ENCODE measurements at places on chromosomes 6 and 20.

GRCh38 chr6:16503970-16504415 is 257.3 kb downstream of the ATXN1 start:
- no peak for DNase-seq

DNA sequence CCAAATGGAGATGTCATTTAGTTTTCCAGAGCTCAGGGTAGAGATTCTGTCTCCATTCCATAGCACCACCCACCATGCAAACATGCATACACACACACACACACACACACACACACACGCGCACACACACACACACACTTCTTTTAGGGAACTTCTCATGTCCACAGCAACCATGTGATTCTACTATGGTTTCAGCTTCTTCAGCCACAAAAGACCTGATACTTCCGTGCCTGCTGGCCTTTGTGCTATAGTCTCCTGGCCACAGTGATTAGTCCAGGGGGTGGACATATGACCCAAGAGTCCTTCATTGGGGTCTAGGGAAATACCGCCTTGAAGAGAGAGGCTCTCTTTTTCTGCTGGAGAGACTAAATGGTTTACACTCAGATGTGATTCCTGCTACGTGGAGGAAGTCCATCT is 53.5 kb downstream of the CARMIL1 start:
- no peak for DNase-seq

- no peak for DNase-seq
Measured at GRCh38 chr6:118875672-118876071, 18.3 kb upstream of the ASF1A start.

DNA sequence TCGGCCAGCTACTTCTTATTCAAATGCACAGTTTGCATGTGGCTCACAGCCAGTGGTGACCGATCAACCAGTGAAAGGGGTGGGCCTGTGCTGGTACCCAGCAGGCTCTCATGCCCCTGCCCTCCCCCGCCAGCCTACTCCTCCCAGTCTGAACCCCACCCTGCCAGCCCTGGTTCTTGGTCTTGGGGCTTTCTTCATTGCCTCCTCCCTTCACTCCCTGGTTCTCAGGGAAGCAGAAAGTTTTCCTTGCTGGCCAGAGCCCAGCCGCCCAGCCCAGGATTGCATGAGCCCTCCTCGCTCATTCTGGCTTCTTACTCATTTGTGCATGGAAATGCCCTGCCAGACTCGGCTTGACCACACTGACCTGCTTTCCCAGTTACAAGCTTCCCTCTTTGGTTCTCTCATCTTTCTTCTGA is 40.8 kb downstream of the KCNK17 start:
- no peak for DNase-seq

GRCh38 chr6:168498161-168498843 is 57.3 kb downstream of the SMOC2 start:
- no peak for DNase-seq

- DNase-seq: no peak
Measured at GRCh38 chr20:46423882-46424482, 17.6 kb upstream of the ELMO2 start.
